ENCODE measurements at places on chromosomes 2 and 18.

GRCh38 chr2:157258520-157259326, 1.2 kb downstream of the GALNT5 start:
- DNase-seq, result no peak

- DNase-seq, result no peak
Observed at GRCh38 chr2:27313882-27314645, 5.8 kb upstream of the UCN start.

- no peak for DNase-seq
Observed at GRCh38 chr2:23055251-23055650, 329.7 kb upstream of the KLHL29 start.

DNA sequence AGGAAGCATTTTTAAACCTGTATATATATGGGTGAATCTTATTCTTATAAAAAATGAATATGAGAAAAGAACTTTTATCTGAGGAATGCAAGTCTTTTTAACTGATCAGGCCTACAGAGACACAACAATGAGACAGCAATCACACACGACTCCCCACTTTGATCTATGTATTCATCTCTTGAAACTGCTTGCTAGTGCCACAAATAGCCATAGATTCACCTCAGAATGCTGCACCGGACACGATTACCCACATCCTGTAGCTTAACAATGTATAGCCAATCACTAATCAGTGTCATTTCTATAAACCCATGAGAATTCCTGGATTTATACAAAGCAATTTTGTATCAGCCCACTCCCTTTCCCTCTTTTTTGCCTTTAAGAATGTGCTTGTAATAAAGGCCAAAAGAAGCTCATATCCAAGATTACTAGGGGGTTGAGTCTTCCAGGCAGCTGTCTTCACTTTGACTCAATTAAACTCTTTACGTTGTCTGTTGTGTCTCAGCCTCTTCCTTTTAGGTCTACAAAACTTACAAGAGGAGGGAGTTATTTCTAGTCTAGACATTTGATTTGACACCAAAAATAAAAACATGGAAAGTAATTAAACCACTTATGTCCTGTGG, 94.9 kb downstream of the MBD2 start:
- DNase-seq, result no peak

DNA sequence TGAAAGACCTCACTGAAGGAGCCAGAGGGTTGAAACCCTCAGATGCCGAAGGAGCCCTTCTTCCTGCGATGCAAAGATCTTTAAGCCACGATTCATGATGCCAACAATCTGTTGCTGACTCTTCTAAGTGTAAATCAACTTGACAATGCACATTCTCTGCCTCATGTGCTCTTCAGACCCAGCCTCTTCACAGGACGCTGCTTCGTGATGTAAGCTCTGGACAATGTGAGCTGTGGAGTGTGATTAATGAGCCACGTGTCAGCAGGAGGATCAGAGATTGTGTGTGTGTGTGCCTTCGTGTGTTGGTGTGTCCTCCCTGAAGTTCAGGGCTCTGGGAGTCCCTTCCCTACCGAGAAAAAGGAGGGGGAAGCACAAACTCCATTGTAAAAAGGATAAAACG, 26.5 kb upstream of the TWIST2 start:
- DNase-seq, result no peak

Measured in NCI-H2081 (cell line).